Right ventricle myocardium inferior (tissue), 1 donor: ENCODE measurements at places on chromosomes 7 and 10.

DNA sequence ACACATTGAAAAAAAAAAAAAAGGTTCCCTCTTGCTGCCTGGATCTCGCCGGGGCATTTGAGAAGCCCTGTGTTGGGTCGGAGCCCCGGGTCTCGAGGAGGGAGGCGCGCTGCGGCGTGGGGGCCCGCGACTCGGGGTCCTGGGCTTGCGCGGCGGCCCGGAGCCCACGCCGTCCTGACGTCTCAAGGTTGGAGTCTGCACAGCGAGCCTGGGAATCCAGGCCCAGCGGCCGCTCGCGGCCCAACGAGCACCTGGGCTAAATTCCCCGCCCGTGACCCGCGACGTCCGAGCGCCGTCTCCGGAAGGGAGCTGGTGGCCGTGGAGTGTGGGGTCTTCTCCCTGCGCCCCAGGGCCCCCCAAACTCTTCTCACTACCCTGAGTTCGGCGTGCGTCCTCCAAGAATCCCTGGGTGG lies 1.4 kb upstream of the CTBP2 start:
- peak; percentile 78 for DNase-seq

DNA sequence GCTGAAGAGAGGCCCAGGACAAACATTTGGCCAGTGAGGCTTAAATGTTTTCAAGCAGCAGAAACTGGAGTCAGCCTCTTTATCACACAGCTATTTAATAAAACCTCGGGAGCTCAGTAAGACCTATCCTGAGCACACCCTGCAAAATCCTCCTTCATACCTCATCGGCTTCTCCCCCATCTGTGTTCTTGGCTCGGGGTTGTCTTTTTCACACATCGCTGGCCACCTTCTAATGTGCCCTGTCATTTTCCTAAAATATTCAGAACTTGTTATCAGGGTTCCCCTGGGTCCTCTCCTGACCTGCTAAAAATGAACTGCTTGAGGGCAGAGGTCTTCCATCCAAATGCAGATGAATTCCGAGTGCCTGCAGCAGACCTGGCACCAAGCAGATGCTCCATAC lies 310.3 kb upstream of the AKR1E2 start:
- DNase-seq = no peak

GRCh38 chr10:101141616-101142532 lies 10.8 kb downstream of the TLX1 start:
- peak; percentile 85 for DNase-seq

- DNase-seq = no peak
These were observed 81.9 kb upstream of the TNS3 start for GRCh38 chr7:47663851-47664250.

DNA sequence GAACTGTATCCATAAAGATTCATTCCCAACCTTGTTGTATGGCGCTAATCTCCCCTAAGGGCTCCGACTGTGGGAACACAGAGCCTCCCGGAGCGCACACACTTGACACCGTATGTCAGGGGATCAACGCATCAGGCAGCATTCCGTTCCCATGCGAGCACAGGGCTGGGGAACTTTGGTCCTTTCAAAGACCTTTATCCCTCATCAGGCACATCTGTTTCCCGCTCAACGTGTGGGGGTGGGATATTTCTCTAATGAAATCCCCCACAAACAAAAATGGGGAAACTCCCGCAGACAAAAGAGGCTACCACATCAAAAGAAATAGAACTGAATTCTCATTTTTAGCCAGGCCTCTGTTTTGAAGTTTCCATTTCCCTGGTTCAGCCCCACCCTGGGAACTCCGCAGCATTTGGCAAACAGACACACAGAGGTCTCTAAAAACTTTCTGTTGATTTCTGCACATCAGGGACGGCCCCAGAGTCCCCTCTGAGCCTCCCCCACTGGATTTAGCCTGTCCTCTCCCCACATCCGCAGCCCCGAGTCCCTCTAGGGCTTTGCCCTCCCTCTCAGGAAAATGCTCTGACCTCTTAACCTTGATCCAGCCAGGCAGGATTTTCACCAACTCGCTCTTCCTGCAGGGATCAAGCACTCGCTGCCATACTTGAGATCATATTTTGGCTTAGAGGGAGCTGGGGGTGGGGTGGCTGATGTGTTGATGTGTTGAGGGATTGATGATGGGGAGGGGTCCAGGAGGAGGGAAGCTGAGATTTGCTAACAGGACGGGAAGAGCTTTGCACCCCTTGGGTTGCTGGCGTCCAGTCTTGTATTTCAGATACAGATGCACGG lies 6.6 kb downstream of the CPA5 start:
- DNase-seq = no peak

DNA sequence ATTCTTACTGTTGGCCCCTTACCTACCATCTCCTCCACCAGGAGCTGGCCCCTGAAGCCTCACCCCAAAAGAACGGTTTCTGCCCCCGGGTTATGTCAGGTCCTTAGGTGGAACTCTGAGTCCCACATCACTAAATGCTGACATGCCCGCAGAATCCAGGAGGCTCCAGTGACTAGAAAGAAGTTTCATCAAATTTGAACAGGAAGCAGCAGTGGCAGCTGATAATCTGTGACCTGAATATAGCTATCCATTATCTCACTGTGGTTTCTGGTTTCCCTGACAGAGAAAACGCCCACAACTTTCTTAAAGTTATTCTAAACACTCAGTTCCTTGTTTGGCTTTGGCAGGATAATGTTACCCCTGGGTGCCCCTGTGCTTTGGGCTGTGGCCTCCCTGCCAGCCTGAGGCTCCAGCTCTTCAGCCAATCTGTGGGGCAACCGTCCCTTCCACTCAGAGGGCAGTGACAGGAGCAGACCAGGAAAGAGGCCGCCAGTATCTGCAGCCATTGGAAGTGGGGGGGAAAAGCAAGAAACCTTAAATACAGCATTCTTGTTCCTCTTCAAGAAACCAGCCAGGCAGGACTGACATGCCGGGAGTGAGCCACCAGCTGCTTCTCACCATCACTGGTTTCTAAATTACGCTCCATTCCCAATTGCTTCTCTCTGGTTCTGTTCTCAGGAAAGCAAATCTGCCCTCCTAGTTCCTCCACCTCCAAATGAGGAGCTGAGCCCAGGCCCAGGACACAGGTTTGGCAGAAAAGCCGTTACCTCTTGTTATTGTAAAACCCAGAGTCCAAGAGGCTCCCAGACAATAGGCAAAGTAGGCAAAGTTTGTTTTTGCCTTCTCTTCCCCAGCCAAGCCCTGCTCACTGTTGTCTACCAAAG lies 41.2 kb upstream of the VCL start:
- no peak for DNase-seq

GRCh38 chr7:130468612-130469011 lies 23.3 kb upstream of the MEST start:
- DNase-seq = no peak

GRCh38 chr7:32513210-32513609 lies 17.9 kb downstream of the AVL9 start:
- DNase-seq = no peak

GRCh38 chr10:70575874-70576802 lies 26.4 kb downstream of the PRF1 start:
- peak; percentile 70 for DNase-seq

GRCh38 chr7:105768898-105769507 lies 107.4 kb downstream of the ATXN7L1 start:
- no peak for DNase-seq

DNA sequence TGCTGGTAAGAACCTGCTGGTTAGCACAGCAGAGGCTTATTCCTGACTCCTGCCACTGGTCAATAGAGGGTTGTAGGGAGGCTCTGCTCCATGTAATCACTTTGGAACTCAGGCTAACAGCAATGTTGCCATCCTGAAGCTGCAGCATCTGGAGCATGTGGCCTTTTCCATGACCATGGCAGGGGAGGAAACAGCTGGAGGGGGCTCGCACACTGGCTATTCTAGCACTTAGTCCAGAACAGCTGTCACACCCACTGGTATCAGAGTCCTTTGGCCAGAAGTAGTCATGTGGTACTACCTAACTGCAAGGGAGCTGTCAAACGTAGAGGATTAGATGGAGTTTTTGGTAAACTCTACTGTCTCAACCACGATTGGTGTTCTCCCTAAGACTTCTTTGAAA lies 450.0 kb downstream of the RPS24 start:
- no peak for DNase-seq

DNA sequence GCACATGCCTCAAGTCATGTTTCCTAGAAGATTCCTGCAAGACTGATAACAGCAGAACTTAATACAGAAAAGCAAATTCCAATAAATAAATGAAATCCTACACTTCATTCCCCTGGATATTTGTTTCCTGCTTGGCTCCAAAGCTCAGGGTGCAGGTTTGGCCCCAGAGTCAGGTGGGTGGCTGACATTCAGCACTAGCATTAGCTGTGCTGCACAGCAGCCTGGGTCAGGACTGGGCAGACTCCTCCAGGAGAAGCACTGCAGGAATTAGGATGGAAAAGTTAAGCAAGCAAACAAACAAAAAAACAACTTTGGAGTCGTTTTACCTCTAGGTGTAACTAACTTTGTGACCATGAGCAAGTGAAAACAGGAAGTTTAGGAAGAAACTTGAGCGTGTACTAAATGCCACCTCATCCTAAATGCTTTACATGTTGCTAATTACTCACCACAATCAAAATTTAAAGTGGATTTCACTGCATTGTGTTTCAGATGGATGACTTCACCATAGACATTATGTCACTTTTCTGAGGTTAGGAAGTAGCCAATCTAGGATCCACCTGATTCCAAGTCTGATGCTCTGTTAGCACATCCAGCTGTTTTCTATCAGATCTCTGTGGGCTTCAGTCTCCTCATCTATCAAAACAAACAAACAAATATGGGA lies 239.4 kb downstream of the C7orf25 start:
- no peak for DNase-seq

- no peak for DNase-seq
These were observed 732 bp upstream of the LRRC18 start for GRCh38 chr10:48940372-48940771.

DNA sequence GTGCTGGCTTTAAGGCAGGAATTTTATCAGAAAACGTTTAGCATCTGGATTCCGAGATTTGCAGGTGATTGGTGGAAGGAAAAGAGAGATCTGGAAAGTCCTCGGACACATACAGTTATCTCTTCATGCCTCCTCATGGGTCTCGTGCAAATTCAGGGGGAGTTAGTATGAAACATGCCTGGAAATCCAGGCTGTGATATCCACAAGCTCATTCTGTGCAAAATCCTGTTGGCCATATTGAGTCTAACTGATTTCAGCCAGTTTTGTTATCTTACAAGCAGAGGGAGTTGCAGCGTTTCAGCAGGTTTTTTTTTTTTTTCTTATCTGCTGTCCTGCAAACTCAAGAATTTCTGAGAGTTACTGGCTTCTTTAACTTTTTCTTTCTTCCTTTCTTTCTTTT lies 411.5 kb downstream of the GALNT17 start:
- no peak for DNase-seq

DNA sequence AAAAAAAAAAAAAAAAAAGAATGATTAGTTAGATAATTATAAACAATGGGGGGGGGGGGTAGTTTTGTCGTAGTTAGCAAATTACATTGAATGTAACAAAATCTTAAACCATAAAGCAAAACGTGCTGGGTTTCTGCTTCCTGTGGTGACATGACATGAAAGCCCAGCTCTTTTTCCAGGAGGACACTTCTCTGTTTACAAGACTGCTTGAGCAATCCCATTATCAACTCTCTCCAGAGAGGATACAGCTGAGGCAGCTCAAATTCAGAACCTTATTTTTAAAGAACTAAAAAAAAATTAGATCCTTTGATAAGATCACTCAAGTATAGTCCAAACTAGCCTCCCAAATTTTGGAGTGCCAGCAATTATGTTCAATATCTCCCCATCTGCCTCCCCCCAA lies 58.6 kb downstream of the ADRB1 start:
- DNase-seq = no peak

DNA sequence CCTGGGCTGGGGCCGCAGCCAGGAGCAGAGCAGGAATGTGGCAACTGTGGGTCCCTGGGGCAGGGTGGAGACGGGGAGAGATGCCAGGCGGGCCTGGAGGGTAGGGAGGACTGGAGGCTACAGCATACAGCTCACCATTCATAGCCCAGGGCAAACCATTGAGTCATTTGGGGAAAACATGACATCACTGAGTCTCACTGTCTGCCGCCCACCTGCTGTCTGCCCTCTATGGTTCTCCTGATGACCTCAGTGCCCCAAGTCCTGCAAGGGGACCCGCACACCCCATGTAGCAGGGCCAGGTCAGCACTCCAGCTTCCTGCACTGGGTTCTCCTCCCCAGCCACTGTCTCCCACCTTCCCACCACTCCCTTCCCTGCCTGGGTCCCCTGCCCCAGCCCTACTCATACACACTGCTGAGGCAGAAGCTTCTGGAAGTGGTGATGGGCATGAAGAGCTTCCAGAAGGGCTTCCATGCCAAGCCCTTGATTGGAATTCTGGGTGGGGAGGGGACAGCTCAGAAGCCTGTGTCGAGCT lies 10.4 kb downstream of the CHST3 start:
- DNase-seq = no peak

DNA sequence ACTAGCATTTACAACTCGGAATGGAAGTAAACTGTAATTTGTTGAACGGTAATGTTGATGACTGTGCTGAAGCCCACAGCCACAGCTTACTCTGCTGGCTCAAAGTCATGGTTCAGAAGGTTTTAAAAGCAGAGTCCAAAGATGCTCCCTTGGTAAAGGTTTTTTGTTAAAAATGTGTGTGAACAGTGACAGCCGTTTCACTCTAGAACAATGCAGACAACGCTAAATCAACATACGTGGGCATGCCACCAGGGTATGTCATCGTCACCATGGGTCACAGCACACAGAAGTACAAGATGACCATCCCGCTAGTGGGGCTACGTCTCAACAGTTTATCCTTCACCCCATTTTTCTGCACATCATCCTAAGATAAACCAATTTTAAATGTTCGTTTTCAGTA lies 106.5 kb upstream of the LANCL2 start:
- no peak for DNase-seq

GRCh38 chr10:124742413-124743190 lies 1.6 kb downstream of the FAM53B start:
- peak; percentile 73 for DNase-seq

DNA sequence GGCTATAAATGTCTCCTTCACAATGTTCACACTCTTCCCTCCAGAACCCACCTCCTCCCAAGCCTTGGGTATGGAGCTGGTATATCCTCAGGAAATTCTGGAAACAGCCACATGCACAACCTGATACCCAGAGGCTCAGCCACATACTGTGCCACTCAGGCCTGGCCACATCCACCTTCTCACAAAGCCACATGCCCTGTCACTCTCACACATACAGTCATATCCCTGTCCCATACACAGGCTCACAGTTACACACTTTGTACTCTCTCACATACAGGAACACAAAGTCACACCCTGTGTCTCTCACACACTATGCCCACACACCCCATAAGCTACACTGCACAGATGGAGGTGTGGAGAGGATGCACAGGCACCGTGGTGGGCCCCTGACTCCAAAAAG lies 10.1 kb downstream of the KCNIP2 start:
- no peak for DNase-seq

- DNase-seq = no peak
These were observed 41.5 kb downstream of the KLRG2 start for GRCh38 chr7:139441961-139442360.
